ENCODE measurements at places on chromosomes 5 and 9.

DNA sequence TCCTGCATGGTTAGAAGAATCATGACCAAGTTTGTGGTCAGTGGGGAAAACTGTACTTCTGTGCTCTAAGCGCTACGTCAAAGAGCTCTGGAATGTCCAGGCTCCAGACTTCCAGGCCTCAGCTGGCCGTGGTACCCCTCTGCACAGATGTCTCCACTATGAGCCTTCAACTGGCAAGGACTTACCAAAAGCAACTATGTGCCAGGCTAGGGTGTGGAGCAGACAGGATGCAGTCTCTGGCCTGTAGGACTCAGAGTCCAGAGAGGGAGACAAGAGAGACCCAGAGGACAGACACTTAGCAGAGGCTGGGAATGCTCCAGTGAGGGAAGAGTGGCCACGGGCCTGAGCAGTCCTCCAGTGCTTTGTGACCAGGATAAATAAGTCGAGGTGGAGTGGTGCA lies 31.0 kb upstream of the TCF7 start:
- H3K27ac ChIP-seq: no peak overlapping the region
- no peak for DNase-seq
- peaks cover 31% of the 10 kb centered on the region for H3K27me3 ChIP-seq
- peaks cover 3% of the 10 kb centered on the region for H3K36me3 ChIP-seq
- peaks cover 25% of the 10 kb centered on the region for H3K4me1 ChIP-seq

DNA sequence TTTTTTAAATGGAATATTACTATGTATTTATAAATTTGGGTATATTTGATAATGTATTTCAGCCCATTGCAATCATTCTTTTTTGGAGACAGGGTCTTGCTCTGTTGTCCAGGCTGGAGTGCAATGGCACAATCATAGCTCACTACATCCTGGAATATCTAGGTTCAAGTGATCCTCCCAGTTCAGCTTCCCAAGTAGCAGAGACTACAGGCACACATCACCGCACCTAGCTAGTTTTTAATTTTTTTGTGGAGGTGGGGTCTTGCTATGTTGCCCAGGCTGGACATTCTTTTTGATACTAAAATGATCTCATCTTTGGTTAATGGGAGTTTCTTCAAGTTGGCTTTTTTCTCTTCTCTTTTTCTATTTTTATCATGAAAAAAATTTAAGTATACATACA lies 91.3 kb downstream of the UNC13B start:
- H3K4me1 ChIP-seq: peaks cover under 1% of the 10 kb centered on the region
- H3K27me3 ChIP-seq: peaks cover 14% of the 10 kb centered on the region
- no peak overlapping the region for H3K27ac ChIP-seq
- DNase-seq: no peak

DNA sequence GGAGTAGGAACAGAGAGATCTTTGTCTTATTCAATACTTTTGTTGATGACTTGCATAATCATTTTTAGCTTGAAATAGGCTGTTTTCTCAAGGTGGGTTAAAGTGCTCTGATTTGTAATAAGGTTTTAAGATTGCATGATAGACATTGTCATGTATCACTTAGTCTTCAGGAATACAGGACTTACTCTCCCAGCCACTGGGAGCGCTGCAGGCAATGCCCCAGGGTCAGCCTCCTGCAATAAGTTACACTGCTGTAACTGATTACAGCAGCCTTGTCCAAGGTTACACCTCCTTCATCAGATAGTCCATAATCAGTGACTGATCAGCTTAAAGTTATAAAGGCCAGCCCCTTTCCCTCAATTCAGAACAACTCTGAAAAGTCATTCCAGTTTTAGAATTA lies 218.6 kb downstream of the ESM1 start:
- H3K4me1 ChIP-seq: no peaks in the 10 kb centered on the region
- DNase-seq: no peak
- peaks cover 10% of the 10 kb centered on the region for H3K27me3 ChIP-seq
- H3K27ac ChIP-seq: no peak overlapping the region
- H3K4me3 ChIP-seq: no peak overlapping the region
- H3K36me3 ChIP-seq: no peaks in the 10 kb centered on the region

DNA sequence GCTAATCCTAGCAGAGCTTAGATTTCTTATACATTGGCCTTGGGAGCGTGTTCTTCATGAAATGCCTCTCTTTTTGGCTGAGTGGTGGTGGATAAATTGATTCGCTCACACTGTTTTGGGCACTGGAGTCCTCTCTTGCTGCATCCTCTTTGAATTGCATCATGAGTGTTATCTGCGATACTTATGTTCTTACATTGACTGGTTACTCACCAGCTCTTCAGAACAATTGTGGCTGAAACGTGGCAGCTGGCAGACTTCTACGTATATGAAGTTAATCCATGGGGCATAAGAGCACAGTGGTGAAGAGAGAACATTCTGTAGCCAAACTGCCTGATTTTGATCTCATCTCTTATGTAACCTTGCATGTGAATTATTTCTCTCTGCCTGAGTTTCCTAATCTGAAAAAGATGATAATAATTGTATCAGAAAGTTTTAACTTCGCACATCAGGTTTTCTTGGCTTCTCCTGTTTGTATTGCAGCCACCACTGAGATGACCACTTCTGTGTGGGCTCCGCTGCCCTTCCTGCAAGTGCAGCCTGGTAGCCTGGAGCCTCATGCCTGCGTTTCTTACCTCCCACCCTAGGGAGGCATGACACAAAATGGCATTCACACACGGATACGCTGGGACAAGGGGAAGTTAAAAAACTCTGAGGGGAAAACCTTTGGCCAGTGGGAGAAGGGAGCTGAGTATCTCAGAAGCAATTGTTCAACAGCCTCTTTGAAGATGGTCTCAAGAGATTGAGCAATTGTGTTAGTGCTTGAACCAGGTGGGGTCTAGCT lies 295.2 kb downstream of the ARHGAP26 start:
- DNase-seq: no peak
- peaks cover 33% of the 10 kb centered on the region for H3K36me3 ChIP-seq
- H3K27me3 ChIP-seq: no peaks in the 10 kb centered on the region
- peaks cover 12% of the 10 kb centered on the region for H3K4me1 ChIP-seq
- H3K27ac ChIP-seq: no peak overlapping the region

- peaks cover 15% of the 10 kb centered on the region for H3K27me3 ChIP-seq
- H3K36me3 ChIP-seq: no peaks in the 10 kb centered on the region
- no peak overlapping the region for H3K4me3 ChIP-seq
- no peaks in the 10 kb centered on the region for H3K4me1 ChIP-seq
Observed at GRCh38 chr5:148751025-148751424, 75.4 kb upstream of the ADRB2 start.

DNA sequence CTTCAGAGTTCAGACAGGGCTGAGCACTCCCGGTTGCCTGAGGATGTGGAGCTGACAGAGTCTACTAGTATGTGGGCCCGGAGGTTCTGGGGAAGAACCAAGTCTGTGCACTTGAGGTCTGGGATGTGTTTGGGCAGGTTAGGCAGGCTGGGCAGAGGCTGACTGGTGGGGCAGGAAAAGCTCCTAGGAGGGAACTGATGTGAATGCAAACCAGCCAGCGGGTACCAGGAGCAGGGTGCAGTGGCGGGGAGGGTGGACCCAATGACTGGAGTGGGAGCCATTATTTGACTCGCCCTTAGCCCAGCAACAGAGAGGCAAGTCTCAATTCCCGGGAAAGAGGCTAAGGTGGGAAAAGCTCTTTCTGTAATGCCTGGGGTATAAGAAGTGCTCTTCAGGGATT lies 419.9 kb upstream of the DAP start:
- no peaks in the 10 kb centered on the region for H3K36me3 ChIP-seq
- no peak for DNase-seq
- H3K27ac ChIP-seq: no peak overlapping the region
- H3K4me3 ChIP-seq: no peak overlapping the region
- H3K27me3 ChIP-seq: peaks cover 2% of the 10 kb centered on the region
- no peaks in the 10 kb centered on the region for H3K4me1 ChIP-seq

- H3K36me3 ChIP-seq: no peaks in the 10 kb centered on the region
- H3K4me3 ChIP-seq: no peak overlapping the region
- DNase-seq: no peak
- H3K27me3 ChIP-seq: no peaks in the 10 kb centered on the region
Observed at GRCh38 chr5:14102666-14103065, 40.5 kb upstream of the TRIO start.

DNA sequence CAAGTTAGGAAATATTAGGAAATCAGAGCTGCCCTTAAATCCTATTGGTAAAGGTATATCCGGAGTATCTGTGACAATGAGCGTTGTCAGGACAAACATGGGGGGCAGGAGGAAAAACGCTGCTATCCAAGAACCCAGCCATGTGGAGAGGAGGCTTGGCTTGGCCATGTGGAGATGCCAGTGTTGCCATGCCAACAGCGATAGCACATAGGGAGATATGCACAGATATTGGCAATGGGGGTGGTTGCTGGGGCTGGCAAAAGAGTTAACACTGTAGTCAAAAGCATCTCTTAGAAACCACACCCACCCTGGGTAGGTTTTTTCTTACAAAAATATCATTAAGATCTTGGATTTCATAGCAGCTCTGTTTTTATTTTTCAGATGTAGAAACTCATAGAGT lies 106.4 kb upstream of the ASTN2 start:
- H3K27ac ChIP-seq: no peak overlapping the region
- no peaks in the 10 kb centered on the region for H3K4me1 ChIP-seq
- no peak overlapping the region for H3K4me3 ChIP-seq
- no peaks in the 10 kb centered on the region for H3K36me3 ChIP-seq

- no peaks in the 10 kb centered on the region for H3K4me1 ChIP-seq
- H3K27me3 ChIP-seq: peaks cover 20% of the 10 kb centered on the region
- no peak overlapping the region for H3K27ac ChIP-seq
- H3K4me3 ChIP-seq: no peak overlapping the region
- no peaks in the 10 kb centered on the region for H3K36me3 ChIP-seq
Observed at GRCh38 chr5:1937590-1937989, 54.9 kb upstream of the IRX4 start.

- no peak for DNase-seq
- H3K4me3 ChIP-seq: no peak overlapping the region
- no peak overlapping the region for H3K27ac ChIP-seq
- H3K27me3 ChIP-seq: no peaks in the 10 kb centered on the region
- no peaks in the 10 kb centered on the region for H3K4me1 ChIP-seq
Observed at GRCh38 chr9:116452634-116453033, 234.5 kb upstream of the TRIM32 start.

- peaks cover 8% of the 10 kb centered on the region for H3K27me3 ChIP-seq
- no peaks in the 10 kb centered on the region for H3K36me3 ChIP-seq
- H3K4me3 ChIP-seq: no peak overlapping the region
- no peaks in the 10 kb centered on the region for H3K4me1 ChIP-seq
- H3K27ac ChIP-seq: no peak overlapping the region
Observed at GRCh38 chr9:138061631-138062030, 184.0 kb downstream of the CACNA1B start.

GRCh38 chr5:115069087-115069968 lies 100.4 kb downstream of the TRIM36 start:
- peaks cover 16% of the 10 kb centered on the region for H3K4me1 ChIP-seq
- H3K27ac ChIP-seq: no peak overlapping the region
- H3K36me3 ChIP-seq: no peaks in the 10 kb centered on the region
- no peak overlapping the region for H3K4me3 ChIP-seq
- DNase-seq: no peak

DNA sequence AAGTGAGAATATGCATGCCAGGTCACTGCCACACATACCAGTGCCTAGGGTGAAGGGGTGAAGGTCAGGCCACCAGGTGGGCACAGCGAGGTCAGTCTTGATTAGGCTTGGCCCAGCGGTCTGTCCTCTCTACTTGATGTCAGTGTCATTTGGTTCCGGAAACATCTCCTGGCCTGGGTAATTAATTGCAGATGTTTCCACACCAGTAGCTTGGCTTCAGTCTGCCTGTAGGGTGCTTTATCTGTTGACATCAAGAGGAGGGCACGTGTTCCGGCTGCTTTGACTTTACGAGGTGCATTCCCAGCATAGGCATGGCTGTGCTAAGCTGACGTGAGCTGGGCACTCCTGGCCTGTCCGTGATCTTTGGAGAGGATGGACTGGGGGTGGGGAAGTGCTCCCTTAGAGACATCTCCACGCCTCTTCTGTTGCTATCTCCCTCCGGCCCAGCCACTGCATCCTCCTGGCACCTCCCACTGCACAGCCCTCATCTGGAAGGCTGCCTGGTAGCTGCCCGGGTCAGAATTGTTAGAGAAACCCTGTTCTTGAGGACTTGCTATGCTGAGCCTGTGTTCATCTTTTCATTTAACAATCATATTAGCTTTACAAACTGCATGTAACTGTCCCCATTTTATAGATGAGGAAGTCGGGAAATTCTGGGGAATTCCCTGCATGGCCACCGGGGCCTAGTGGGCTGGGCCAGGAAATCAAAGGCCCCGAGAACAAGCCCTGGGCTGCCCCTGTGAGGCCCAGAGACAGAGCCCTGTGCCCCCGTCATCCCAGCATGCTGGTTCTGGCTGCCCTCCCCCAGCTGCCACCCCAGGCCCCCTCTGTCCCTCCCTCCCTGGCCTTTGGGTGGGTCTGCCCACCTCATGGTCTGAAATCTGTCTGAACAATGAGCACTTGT lies 29.1 kb downstream of the JADE2 start:
- H3K27ac ChIP-seq: peak overlapping the region; percentile 90
- DNase-seq: peak; percentile 40

GRCh38 chr9:86304236-86304730 lies 21.9 kb upstream of the ISCA1 start:
- no peak overlapping the region for H3K4me3 ChIP-seq
- peaks cover 42% of the 10 kb centered on the region for H3K4me1 ChIP-seq
- H3K27me3 ChIP-seq: no peaks in the 10 kb centered on the region
- peaks cover 63% of the 10 kb centered on the region for H3K36me3 ChIP-seq
- no peak for DNase-seq

DNA sequence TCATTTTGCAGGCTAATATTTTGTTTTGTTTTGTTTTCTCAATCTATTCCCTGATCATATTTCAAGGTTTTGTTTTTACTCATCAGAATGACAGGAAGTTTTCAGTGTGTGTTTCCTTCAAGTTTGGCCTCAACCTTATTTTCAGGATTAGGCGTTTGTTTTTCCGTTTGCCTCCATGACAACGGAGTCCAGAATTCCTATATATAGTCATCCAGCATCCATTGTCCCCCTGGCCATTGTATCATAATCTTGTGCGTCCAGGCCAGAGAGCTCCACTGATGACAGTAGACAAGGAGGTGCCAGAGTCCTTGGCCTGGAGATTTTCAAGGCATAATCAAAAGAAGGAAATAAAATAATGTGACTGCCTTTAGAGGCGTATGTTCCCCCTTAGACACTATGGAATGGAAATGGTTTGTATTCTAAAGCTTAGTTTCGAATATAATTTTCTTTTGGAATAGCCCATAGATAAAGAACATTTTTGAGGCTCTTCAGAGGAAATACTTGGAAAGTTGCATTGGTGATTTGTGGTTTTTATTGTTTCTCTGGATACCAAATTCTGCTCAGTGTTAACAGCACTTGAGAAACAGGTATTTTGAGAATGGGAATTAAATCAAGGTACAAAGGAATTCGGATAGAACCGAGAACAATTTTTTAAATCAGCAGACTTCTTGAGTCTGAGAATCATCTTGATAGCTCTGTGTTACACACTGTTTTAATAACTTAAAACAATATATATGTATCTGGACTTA lies 99.8 kb downstream of the ZNF462 start:
- H3K36me3 ChIP-seq: no peaks in the 10 kb centered on the region
- H3K27ac ChIP-seq: no peak overlapping the region
- no peaks in the 10 kb centered on the region for H3K27me3 ChIP-seq
- no peak for DNase-seq
- no peaks in the 10 kb centered on the region for H3K4me1 ChIP-seq

- no peak overlapping the region for H3K4me3 ChIP-seq
- H3K27me3 ChIP-seq: peaks cover 29% of the 10 kb centered on the region
- no peaks in the 10 kb centered on the region for H3K36me3 ChIP-seq
- no peak overlapping the region for H3K27ac ChIP-seq
- H3K4me1 ChIP-seq: peaks cover 26% of the 10 kb centered on the region
Observed at GRCh38 chr9:111985315-111985714, 88.7 kb downstream of the UGCG start.

- H3K36me3 ChIP-seq: no peaks in the 10 kb centered on the region
- no peaks in the 10 kb centered on the region for H3K27me3 ChIP-seq
- no peak overlapping the region for H3K4me3 ChIP-seq
Observed at GRCh38 chr9:14250794-14251153, 63.2 kb downstream of the NFIB start.

All from activated CD4-positive, alpha-beta memory T cell treated with anti-CD3 and anti-CD28 coated beads, Interleukin-2, amount 10 ng/mL, durations not matched to agents 7 days and 5 days (primary cell).